Forelimb muscle (tissue), 1 donor: ENCODE measurements at places on chromosomes 5 and 9. TPM values are rescaled to one million over a fixed set of nuclear protein-coding genes. Genes with fewer than 3 reads are reported as not detected.

CTNND2 gene
- 0.75 TPM for polyA plus RNA-seq

PCSK5 gene
- polyA plus RNA-seq: 11.8 TPM

DNA sequence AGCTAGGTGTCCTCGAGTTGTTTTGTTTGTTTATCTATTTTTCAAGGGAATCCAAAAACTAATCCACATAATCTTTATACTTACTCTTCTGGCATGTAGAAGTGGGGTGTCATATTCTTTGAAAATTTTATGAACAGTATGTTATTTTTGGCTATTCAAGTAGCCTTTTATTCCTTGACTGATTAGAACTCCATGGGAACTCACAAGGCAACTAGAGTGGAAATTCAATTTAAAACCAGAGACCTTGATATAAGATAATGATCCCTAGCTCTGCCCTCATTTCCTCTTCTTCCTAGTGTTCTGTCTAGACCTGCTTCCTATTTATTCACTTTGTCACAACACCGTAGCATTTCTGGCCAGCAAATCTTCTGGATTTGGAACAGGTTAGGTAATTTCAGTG, 1123.7 kb upstream of the C9orf72 start:
- DNase-seq: no peak

SLC34A1 gene
- polyA plus RNA-seq: not detected

GRCh38 chr9:96084331-96084734, 208.8 kb downstream of the ERCC6L2 start:
- DNase-seq: no peak

GPX8 gene
- polyA plus RNA-seq: 48.7 TPM

- no peak for DNase-seq
Observed at GRCh38 chr5:21452449-21452848, 1400.7 kb downstream of the CDH12 start.

DNA sequence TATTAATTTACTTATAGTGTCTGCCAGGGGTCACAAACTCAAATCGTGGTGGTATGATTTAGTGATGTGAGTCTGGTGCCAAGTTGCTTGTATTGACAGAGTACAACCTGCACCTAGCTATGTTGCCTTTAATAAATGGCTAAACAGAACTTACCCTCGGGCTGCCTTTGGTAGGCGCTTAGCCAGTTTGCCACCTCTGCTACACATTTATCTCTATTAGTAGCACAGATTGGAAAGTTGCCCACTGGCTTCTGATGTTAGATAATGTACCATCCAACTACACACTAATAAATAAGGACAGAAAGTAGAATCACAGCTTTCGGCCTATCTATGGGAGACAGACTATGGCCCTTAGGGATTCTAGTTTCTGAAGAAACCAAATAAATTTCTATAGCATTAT, 368.4 kb downstream of the MAN2A1 start:
- no peak for DNase-seq

DNA sequence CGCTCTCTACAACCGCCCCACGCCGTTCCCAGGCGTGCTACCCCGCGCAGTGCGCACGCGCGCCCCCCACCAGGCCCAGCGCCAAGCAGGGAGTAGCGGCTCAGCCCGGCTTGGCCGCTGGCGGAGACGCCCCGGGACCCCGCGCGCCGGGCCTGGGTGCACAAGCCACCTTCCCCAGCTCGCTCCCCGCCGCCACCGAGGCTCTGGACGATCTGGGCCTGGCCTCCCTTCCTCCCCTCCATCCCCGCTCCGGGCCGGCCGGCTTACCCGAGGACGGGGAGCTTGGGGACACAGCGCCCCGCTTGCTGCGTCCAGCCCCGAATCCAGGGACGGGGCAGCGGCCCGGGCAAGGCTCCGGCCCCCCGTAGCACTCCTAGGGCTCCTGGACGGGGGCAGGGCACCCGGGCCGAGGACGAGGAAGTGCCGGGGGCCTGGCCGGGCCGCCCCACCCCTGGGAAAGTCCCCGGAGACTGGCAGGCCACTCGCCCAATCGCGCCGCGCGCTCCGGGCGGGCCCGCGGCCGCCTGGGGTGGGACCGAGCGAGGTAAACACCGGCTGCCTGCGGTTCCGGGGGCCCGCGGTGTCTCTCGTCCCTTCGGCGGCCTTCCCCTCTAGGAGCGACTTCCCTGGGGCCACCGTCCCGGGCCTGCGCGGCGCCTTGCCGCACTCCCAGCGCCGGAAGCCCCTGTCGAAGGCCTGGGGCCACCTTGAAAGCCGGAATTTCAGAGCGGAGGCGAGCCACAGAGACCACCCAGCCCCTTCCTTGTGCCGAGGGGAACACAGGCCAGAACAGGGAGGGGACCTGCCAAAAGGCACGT, at the start of gene TNIP1:
Gene TNIP1 (minus strand): TSS at position 422 of the 818 bp plus-strand sequence. CDS start 15,939 bp downstream, outside the sequence.
- no peak for DNase-seq

PCDHB9 gene
- polyA plus RNA-seq: 2.9 TPM

DNA sequence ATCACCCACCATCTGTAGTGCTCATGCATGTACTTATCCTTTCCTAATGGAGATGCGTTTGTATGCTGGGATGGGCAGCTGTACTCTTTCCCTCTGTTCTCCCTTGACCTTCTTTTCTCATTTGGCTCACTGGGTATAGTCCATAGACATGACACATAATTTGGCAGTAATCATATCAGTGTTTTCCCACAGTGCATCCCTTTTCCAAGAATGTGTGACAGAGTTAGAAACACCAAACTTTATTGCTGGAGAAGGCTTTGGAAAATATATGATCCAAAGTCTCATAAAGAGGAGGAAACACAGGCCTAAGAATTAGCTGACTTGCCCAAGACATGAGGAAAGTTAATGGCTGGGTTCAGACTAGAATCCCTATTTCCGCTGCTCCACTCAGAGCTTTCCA, 1233.4 kb upstream of the DMAC1 start:
- no peak for DNase-seq

GRCh38 chr5:5490774-5491347, 68.4 kb downstream of the ICE1 start:
- DNase-seq: no peak

DNA sequence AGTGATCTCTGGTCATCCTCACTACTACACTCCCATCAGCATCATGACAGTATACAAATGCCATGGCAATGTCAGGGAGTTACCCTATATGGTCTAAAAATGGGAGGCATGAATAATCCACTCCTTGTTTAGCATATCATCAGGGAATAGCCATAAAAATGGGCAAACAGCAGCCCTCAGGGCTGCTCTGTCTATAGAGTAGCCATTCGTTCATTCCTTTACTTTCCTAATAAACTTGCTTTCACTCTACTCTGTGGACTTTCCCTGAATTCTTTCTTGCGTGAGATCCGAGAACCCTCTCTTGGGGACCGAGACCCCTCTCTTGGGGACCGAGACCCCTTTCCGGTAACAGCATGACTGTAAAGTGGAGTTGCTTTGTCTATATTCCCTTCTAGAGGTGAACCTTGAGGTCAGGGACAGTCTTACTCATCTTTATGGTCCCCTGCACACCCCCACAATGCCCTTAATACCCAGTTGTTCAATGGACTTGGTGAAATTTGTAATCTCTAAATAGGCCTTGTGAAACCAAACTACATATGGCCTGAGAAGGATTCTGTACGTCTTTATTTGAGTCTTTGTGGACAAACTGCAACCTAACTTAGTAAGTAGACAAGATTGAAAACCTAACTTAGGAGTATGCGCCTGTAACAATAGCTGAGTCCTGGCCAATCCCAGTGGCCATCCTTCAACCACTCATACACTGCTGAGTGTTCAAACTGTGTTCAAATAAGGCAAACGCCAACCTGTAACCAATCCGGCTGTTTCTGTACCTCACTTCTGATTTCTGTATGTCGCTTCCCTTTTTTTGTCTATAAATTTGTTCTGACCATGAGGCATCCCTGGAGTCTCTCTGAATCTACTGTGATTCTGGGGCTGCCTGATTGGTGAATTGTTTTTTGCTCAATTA, 32.3 kb upstream of the UBTD2 start:
- no peak for DNase-seq

CKMT2 gene
- 102 TPM for polyA plus RNA-seq

DNA sequence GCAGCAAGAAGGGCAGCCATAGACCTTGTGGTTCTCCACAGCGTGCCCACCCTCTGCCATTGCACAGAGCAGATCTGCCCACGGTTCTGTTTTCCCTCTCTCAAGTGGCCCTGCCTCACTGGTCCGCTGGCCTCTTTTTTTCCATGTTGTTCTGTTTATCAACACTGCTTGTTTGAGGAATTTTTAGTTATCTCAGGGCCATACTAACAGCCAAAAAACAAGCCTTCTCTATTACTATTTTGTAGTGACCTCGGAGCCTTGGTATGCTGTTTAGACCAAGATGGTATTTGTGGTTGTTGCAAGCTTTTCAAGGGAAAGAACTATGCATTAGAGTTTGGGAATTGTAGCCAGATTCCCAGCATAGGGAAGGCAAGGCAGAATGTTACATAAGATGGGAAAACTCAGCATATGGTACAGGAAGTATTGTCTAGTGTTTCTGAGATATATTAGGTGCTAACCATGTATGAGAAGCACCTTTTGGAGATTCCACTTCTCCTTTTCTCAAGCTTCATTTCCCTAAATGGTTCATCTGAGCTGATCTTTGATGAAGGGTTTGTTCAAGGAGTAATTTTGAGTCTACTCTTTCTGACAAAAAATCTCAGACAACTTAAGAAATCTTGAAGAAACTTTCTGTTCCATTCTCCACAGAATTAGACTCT, 54.3 kb downstream of the NUP214 start:
- no peak for DNase-seq

DNA sequence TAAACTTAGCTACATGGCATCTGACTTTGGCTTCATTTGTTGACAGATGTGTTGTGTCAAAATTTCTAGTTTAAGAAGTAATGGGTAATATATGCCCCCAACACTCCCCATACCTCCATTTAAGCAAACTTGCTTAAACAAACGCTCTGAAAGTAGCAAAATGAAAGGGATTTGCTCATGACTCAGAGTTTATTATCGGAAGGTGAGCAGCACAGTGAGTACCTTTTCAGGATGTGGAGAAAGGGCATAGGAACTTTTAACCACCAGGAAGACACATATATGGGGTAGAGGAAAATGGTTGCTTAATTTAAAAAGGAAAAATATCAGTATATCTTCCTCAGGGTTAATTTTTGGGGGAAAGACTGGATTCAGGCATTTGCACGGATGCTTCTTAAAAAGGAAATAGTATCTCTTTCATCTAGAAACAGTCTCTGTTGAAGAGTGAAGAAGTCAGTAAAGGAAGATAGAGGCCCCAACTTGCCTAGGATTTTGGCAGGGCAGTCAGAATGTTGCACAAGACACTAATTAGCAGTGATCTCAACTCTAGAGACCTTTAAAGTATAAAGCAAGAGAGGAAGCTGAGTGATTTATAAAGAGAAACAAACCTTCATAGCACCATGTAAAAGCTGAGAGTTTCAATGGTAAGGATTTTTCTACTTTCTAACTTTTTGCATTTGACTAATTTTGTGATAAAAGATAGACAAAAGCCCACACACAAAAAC, 155.1 kb downstream of the TRIO start:
- no peak for DNase-seq

DNA sequence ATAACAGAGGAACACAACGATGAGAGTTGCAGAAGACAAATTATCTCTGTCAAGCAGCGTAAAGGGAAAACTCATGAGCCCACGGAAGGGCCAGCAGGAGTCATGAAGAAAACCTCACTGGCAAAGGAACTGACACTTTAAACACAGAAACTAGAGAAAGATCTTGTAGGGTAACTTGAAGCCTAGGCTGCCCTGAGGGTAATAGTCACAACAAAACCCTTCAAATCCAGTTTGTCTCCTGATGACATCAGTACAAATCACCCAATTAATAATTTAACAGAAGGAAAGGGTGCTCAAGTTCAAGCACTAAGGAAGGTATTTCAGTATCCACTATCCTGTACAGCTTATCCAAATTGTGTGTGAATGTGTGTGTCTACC, 549.1 kb downstream of the MTRR start:
- no peak for DNase-seq

CCL28 gene
- 0.14 TPM for polyA plus RNA-seq

DNA sequence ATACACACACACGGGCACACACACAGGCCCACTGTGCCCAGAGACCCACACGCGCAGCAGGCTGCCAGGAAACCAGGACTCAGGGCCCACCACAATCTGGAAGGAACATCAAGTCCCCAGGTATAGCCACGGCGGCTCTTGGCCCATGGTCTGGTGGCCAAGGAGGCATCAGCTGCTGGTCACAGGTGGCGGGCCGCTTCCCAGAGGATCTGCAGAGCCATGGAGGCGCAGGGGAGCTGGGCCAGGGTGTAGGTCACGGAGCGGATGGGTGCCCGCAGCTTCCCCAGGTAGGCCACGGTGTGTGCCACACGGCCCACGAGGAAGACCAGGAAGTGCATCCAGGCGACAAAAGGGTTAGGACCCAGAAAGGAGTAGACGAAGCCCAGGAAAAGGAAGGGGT, 13.4 kb downstream of the PTGES start:
- no peak for DNase-seq

- no peak for DNase-seq
Observed at GRCh38 chr9:75359638-75360037, 271.3 kb downstream of the OSTF1 start.

GRCh38 chr9:9615086-9615485, 997.7 kb downstream of the PTPRD start:
- DNase-seq: no peak

DNA sequence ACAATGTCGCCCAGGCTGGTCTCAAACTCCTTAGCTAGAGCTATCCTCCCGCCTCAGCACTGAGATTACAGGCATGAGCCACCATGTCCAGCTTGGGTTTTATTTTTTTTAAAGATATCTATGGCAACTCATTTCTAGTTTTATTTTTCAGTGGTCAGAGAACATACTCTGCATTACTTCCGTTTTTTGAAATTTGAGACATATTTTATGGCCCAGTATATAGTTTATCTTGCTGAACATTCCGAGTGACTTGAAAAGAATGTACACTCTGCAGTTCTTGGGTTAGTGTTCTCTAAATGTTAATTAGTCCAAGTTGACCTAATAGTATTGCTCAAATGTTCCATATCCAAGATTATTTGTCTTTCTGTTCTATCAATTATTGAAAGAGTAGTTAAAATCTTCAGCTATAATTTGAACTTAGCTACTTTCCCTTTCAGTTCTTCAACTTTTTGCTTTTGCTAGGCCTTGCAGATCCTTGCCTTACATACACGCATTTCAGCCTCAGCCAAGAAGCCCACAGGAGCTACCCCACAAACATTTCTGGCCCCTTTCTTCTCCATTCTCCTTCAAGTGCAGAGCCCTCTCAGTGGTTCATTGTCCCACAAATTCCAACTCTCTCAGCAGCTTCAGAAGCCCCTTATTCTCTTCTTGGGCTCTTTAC, 22.3 kb upstream of the SNAPC3 start:
- no peak for DNase-seq

FAT2 gene
- polyA plus RNA-seq: 0.66 TPM

DNA sequence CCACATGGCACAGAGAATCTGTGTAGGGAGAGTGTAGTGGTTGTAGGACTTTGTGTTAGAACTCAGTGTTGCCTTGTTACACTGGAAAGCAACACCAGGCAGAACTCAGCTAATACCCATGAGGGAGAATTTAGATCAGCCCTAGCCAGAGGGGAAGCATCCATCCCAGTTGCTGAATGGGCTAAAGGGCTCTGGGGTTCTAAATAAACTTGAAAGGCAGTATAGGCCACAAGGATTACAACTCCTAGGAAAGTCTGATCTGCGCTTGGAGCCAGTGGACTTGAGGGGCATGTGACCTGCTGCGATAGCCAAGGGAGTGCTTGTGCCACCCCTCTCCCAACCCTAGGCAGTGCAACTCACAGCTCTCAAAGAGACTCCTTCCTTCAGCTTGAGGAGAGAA, 26.9 kb downstream of the PTGS1 start:
- no peak for DNase-seq

LCN6 gene
- 0.18 TPM for polyA plus RNA-seq
